ENCODE measurements at places on chromosomes 2 and 18.

DNA sequence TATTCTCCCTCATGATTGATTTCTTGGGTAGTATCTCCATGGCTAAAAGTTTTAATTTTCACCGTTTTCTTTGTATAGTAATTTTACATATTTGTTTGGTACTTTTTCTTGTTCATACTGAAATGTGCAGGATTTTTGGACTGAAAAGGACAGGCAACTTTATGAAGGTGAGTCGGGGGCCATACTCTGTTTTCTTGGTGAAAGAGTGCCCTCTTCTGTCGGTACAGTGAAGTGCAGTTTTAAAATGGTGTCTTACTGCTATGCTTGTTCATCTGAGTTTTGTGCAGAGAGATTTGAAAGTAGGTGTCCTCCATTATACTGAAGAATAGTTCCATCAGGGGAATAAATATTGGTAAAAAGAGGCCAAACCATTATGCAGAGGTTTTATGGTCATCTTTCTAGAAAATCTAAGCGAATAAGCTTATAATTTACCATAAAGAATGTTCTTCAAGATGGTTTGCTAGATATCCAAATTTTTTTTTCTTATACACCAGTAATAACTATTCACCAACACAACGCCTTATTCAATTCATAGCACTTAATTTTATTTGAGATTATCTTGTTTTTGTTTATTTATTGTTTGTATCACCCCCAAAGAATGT, 8.7 kb upstream of the SERPINB13 start:
- DNase-seq, result no peak

DNA sequence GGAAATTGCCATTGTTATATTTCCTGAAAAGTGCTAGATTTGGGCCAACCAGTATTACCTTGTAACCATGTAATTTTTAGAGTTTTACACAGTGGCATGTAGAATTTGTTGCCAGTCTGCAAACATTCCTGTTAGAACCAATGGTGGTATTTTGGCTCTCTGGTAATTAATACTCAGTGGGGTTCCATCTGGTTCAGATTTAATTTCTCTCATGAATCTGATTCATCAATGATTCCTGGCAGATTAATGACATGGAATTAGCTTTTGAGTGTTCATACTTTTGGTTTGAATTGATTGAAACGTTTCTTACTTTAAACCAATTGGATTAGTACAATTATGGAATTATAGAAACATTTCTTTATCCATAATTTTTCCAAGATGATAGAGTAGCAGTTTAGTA, 93.2 kb downstream of the MC4R start:
- DNase-seq, result no peak

DNA sequence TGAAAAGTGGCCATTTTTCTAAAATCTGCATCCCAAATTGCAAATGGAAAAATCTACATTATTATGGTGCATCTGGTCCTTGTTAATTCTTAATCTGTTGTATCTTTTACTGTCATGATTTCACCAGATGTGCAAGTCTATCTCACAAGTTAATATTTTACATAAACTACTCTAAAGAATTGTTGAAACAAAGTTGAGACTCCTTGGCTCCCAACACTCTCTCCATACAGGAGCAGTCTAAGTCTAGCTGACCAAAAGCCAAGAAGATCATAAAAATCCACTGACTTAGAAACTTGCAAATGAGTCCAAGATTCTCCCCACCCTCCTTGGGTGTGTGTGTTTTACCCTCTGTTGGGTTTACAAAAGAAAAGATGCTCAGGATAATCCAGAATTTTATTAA, 85.1 kb downstream of the NCKAP5 start:
- no peak for DNase-seq

GRCh38 chr2:52414561-52415295, 1352.9 kb upstream of the CHAC2 start:
- DNase-seq, result no peak

DNA sequence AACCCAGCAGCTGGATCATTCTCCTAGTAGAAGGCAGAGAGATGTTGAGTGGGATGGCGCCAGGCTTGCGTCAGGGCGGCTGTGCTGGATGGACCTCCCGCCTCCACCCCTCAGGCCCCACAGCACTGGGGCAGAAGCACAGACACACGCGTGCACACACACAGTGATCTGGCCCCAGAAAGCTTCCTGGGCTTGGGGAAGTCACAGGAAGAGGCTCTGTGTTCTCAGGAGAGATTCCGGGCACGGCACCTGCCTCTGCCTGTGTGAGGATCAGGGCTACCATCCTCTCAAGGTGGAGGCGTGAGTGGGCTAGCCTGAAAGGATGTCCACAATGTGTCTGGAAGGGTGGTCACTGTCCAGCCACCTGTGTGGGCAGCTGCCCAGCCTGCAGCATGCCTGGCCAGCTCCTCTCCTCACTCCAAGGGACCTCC, 229.8 kb upstream of the HS6ST1 start:
- DNase-seq, result no peak

- no peak for DNase-seq
Observed at GRCh38 chr2:69152847-69153583, 140.0 kb downstream of the ANTXR1 start.

DNA sequence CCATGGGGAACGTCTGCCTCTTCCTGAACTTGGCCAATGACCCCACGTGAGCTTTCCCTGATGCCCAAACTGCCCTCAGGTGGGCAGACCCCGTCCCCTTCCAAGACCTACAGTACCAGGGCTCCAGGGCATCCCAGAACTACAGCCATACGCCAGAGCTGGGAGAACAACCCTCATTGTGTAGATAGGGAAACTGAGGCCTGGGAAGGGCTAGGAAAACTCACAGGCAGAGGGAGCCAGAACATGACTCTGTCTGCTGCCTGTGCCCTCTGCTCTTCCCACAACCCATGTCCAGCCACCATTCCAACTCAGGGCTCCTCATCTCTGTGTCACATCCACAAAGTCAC, 16.8 kb upstream of the ANKRD53 start:
- no peak for DNase-seq

- DNase-seq, result no peak
Observed at GRCh38 chr2:2701176-2701781, 370.2 kb upstream of the MYT1L start.
